ENCODE measurements at places on chromosomes 13 and 19.

GRCh38 chr13:42816538-42816937, 35.2 kb downstream of the FAM216B start:
- DNase-seq, result no peak

DNA sequence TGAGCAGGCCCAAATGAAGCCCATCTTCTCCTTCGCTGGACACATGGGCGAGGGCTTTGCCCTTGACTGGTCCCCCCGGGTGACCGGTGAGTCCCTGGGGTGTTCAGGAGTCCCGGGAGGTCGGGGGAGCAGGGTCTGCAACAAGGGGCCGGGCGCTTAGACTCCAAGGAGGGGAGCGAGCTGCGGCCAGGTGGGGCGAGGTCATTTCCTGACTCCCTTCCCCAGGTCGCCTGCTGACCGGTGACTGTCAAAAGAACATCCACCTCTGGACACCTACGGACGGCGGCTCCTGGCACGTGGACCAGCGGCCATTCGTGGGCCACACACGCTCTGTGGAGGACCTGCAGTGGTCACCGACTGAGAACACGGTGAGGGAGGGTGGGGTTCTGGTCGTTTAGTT, 4.7 kb downstream of the GRWD1 start:
- DNase-seq, result no peak

- DNase-seq, result no peak
Observed at GRCh38 chr19:38511074-38511708, 77.7 kb downstream of the RYR1 start.

- DNase-seq, result no peak
Observed at GRCh38 chr13:23447927-23448326, 14.4 kb upstream of the SACS start.

DNA sequence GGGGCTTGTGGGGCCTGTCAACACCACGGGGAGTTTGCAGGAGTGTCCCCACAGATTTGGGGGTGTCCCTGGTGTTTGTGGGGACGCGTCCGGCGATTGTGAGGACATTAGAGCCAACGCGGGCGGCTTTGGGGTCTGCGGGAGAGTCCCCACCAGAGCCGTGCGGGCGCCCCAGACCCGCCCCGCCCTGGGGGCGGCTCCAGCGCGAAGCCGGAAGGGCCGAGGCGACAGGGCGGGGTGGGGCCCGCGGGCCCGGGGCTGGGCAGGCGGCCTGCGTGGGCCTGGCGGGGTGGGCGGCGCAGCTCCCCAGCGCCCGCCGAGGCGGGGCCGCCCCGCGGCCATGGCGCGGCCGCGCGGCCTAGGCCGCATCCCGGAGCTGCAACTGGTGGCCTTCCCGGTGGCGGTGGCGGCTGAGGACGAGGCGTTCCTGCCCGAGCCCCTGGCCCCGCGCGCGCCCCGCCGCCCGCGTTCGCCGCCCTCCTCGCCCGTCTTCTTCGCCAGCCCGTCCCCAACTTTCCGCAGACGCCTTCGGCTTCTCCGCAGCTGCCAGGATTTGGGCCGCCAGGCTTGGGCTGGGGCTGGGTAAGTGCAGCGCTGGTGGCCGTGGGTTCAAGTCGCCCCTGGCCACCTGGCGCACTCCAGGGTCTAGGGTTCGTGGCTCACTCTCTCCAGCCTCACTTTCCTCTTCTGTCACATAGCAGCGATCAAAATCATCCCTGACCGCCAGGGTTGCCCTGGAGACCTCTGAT, 10.3 kb downstream of the PDE4A start:
- DNase-seq, result no peak

DNA sequence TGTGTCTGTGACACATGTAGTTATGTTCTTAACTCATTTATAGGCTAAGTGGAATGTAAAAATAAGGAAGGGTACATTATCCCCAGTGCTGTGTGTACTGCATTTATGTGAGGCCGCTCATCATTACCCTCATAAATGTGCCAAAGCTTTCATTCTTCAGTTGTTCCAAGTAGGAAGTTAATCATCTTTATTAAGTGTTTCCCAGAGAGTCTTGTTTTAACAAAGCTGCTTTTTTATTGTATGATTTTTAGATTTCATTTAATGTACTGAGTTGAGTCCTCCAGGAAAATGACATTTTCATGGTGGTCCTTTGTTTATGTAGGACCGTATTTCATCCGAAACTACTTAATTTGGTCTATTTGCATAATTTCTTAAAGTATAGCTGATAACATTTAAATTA, 379.8 kb downstream of the DLEU7 start:
- no peak for DNase-seq

- DNase-seq, result no peak
Observed at GRCh38 chr19:10820173-10820572, 15.8 kb downstream of the TMED1 start.

- DNase-seq, result peak; percentile 8
Observed at GRCh38 chr13:39306639-39307589, 268.7 kb downstream of the NHLRC3 start.

DNA sequence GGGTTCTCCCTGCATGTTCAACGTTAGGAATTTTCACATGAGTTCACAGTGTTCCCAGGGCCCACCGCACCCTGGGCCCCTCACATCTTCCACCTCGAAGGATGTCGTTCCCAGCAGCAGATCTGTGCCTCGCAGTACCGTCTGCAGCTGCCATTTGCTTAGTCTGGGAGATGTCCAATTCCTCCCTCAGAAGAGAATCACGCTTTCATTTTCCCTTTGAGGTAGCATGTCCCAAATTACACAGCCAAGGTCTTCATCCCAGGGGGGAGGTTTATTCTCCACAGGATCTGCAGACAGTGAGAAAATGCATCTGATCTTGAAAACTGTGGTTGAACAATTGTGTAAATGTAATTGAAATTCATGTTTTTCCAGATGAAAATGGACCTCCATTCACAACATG, 150.2 kb downstream of the DCT start:
- DNase-seq, result no peak

- no peak for DNase-seq
Observed at GRCh38 chr19:16198370-16198651, 600 bp downstream of the AP1M1 start.

DNA sequence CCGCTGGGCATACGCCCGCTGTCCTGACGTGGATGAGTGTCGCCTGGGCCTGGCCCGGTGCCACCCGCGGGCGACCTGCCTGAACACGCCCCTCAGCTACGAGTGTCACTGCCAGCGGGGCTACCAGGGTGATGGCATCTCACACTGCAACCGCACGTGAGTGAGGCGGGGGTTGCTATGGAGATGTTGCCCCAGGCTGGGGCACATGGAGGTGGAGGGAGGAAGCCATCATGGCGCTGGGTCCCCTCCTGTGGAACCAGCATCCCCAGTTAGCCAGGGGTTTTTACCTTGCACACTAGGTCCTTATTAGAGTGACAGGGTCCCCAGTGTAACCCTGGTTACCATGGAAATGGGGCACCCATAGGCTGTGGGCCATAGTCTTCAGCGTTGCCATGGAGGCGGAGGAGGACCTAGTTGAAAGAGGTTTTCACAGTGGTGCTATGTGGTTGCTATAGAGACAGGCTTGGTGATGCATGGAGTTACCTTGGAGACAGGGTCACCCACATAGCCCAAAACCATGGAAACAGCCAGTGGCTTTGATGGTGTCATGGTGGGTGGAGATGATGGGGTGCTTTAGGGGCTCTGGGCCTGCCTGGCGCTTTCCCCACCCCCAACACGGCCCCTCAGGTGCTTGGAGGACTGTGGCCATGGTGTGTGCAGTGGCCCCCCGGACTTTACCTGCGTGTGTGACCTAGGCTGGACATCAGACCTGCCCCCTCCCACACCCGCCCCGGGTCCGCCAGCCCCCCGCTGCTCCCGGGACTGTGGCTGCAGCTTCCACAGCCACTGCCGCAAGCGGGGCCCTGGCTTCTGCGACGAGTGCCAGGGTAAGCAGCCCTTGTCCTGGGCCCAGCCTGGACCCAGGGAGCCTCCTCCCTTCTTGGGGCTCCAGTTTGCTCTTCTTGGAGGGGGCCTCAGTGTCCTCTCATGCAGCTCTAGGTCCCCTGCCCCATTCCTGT, 27.1 kb downstream of the MEGF8 start:
- DNase-seq, result no peak

GRCh38 chr19:39725995-39726394, 11.8 kb downstream of the CLC start:
- no peak for DNase-seq

- DNase-seq, result no peak
Observed at GRCh38 chr13:100495455-100495854, 93.1 kb downstream of the GGACT start.

DNA sequence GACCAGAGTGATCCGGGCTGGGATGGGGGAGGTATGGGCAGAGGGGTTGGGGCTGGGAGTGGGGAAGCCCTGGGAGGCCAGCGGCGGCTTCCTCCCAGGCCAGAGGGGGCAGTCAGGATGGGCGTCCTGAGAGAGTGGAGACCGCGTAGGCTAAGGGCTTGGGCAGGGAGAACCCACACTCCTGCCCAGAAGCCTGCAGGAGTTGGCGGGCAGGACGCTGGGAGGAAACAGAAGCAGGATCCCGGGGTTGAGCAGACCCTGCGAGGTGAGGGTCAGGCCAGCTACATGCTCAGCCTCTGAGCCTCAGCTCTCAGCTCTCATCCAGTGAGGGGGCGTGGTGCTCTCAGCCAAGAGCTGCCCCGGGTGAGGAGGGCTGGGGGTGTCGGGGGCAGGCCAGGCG, 7.8 kb upstream of the SCN1B start:
- DNase-seq, result no peak

- no peak for DNase-seq
Observed at GRCh38 chr13:41670873-41671443, 213.6 kb downstream of the RGCC start.

Data from stimulated activated CD4-positive, alpha-beta T cell treated with anti-CD3 and anti-CD28 coated beads, Interleukin-12 subunit alpha, Interleukin-12 subunit beta, amount 100 ng/mL, for 4 hours (primary cell).